ENCODE measurements at places on chromosomes 4 and X.

- DNase-seq: no peak
These were observed 39.0 kb upstream of the CD99 start for GRCh38 chrX:2652106-2652505.

GRCh38 chr4:146398404-146398803, 123.3 kb downstream of the SLC10A7 start:
- DNase-seq: no peak

DNA sequence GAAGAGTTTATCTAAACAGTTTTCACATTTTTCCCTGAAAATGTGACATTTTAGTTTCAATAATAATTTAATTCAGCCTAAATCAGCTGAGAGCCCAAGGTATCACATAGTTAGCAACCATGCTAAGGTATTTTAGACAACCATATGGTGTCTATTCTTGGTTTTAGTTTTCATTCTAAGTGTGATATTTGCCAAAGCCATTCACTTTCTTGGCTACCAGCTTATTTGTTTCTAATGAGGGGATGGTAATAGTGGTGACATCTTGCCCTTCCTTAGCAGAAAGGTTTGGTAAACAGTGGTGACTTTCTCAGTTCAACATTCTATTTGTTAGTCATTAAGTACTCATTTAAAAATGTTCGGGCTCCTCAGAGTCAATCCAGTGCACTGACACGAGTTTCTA, 854.9 kb upstream of the HTR2C start:
- no peak for DNase-seq

DNA sequence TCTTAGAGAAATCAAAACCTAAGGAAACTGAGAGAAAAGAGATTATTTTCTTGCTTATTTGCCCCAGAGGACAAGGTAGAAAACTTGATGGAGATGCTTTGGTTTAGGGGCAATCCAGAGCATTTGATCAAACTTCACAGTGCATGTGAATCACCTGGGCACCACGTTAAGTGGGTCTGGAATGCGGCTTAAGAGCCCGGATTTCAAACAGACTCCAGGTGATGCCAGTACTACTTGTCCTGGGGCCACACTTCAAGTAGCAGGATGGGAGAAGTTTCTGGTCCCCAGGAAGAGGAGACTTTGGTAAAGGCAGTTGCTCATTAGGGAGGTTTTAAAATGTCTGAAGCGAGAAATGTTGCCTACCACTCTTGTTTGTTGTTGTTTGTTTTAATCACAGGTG, 51.8 kb downstream of the PHOX2B start:
- no peak for DNase-seq

GRCh38 chr4:137668885-137669545, 136.7 kb upstream of the PCDH18 start:
- DNase-seq: no peak

- DNase-seq: no peak
These were observed 37.8 kb upstream of the TLR2 start for GRCh38 chr4:153646261-153646660.

GRCh38 chr4:121777625-121778024, 12.7 kb upstream of the SMIM43 start:
- no peak for DNase-seq

DNA sequence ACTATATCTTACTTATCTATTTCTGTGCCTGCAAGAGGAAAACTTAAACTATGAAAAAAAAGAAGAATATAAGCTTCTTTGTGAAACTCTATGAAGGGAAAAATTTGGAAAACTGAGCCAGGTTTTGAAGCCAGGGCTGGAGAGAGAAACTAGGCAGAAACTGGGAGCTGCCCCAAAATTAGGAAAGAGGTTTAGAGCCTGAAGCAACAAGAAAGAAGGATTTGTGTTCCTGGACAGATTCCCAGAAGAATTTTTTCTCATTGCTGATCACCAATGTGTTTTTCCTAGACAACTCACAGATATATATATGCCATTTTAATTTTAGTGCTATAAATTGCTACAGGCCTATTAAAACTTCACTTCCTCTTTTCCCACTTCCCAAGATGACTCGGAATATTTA, 245.0 kb upstream of the GEMIN8 start:
- no peak for DNase-seq

GRCh38 chrX:135707880-135708279, 5.6 kb upstream of the CT45A1 start:
- no peak for DNase-seq
